ENCODE measurements at places on chromosomes 5 and 9.
A peak's percentile ranks its signal among the peaks of the same experiment; 100 is the strongest.

DNA sequence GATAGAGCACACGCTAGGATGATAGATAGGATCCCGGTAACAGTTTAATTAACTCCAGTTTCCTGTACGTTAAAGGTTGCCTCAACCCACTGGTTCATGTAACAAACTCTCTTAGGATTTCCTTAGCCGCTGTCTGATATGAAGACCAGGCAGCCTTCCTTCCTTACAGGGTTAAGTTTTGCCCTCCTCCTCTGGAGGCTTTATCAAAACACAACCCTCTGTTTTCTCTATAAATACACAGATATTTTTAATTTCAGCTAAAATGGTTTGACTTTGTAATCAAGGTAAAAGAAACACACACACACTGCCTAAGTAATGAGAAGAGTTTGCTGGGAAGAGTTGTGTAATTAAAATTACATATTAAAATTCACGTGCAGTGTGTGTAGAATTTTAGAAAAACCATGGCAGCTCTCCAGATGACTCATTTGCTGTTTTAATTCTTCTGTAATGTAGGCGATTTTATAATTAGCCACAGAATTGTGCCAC, 369.8 kb downstream of the CSNK1G3 start:
- no peak for DNase-seq

DNA sequence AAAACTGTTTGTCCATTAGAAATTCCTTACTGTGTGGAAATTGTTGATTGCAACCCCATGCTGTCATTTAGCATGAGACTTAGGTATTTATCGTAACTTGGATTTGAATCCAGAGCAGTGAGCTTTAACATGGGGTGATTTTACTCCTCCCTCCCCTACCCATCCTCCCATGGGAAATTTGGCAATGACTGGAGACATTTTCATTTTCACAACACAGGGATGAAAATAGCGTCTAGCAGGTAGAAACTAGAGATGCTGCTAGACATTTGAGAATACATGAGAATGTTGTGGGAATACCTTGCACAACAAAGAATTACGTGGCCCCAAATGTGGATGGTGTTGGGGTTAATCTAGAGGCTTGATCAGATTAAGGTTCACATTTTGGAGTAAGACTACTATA, 191.3 kb upstream of the MPDZ start:
- DNase-seq = no peak

- no peak for DNase-seq
These were observed 3.9 kb downstream of the CEMIP2 start for GRCh38 chr9:71764463-71764862.

GRCh38 chr9:26579056-26579455, 313.5 kb downstream of the CAAP1 start:
- DNase-seq = no peak

- no peak for DNase-seq
These were observed 147.5 kb upstream of the FBXL17 start for GRCh38 chr5:108529381-108529780.

DNA sequence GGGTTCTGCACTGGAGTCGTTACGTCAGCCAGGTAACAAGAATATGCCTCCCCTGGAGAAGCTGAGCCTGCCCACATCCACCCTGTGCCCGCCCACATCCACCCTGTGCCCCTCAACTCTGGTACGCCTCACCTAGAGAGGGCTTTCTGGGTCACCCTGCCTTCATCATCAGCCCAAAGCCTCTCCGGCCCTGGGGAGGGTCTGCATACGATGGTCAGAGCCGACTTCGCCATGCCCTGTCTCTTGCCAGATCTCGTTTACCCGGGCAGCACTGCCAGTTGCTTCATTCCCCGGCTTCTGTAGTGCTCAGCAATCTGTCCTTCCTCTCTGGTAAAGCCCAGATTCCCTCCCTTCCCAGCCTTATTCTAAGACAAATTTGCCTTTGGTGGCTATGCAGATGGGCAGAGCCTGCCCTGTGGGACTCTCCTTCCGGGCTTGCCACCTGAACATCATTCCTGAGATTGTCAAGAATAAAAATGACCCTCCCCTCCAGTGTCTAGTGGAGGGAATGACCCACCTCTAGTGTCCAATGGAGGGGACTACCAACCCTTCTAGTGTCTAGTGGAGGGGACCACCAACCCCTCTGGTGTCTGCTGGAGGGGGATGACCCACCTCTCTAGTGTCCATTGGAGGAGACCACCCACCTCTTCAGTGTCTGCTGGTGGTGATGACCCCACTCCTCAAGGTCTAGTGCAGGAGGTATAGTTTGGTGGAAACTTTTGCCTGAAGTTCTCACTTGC, 3.4 kb downstream of the PLEKHG4B start:
- no peak for DNase-seq

- DNase-seq = no peak
These were observed 11.8 kb downstream of the SLC25A48 start for GRCh38 chr5:135846311-135846710.

DNA sequence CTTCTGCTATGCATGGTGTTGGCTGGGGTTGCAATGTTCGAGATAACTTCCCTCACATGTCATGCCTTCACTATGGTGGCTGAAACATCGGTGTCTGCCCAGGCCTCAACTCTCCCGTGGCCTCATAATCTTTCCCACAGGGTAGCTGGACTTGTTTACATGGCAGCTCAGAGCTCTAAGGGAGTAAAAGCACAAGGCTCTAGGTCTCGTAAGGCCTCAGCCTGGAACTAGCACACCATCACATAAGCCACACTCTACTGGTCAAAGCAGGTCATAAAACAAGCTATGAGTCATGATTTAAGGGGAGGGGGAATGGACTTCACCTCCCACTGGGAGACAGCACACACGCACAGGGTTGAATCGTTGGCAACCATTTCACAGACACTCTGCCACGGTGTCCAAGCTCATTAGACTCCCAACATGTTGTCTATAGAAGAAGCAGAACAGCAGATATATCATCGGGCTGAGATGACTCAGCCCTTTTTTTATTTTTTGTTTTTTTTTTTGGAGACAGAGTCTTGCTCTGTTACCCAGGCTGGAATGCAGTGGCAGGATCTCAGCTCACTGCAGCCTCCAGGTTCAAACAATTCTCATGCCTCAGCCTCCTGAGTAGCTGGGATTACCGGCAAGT, 66.8 kb upstream of the IL17B start:
- DNase-seq = no peak

- DNase-seq = no peak
These were observed 33.3 kb downstream of the MTRR start for GRCh38 chr5:7902201-7902600.

- peak; percentile 1 for DNase-seq
These were observed 833 bp downstream of the ANKHD1 start for GRCh38 chr5:140402258-140403074.

DNA sequence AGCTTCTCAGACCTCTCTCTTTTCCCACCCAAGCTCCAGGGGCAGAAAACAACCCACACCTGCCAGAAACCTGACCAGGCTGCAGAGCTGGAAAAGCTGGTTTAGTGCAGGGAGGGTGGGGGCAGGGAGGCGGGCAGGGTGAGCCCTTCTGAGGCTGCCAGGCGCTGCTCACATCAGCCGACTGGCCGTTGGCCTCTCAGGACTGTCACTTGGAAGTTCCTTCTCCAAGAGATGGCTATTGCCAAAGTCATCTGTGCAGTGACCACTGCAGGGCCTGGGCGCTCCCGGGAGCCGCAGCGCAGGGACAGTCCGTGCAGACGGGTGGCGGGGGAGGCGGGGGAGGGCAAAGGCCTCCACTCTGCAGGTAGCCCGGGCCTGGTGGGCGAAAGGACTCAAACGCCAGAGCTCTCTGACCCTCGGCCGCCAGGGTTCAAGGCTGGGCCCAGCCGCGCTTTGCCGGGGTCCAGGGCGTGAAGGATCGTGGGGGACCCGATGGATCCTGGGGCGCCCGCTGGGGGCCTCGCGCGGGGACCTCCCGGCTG, 205.0 kb upstream of the IER5L start:
- peak; percentile 75 for DNase-seq

- DNase-seq = no peak
These were observed 182.4 kb upstream of the ADCY2 start for GRCh38 chr5:7213525-7213924.

GRCh38 chr9:114493521-114494184, 11.6 kb downstream of the WHRN start:
- no peak for DNase-seq

DNA sequence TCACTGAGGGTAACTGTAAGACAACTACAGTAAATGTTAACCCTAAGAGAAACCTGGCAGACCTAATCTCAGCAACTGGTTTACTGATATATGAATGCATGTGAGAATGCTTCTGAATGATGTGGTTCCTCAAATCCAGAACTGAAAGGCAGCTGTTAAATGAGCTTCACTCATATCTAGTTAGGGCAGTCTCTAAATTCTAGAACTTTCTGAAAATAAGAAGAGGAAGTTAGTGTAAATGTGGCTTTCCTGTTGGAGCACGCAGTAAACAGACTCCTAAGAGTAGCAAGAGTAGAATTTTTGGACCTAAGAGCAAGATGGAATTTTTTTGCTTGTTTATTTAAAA, 117.9 kb upstream of the KCNN2 start:
- no peak for DNase-seq

GRCh38 chr9:114046237-114046755, 31.8 kb downstream of the AMBP start:
- DNase-seq = no peak

DNA sequence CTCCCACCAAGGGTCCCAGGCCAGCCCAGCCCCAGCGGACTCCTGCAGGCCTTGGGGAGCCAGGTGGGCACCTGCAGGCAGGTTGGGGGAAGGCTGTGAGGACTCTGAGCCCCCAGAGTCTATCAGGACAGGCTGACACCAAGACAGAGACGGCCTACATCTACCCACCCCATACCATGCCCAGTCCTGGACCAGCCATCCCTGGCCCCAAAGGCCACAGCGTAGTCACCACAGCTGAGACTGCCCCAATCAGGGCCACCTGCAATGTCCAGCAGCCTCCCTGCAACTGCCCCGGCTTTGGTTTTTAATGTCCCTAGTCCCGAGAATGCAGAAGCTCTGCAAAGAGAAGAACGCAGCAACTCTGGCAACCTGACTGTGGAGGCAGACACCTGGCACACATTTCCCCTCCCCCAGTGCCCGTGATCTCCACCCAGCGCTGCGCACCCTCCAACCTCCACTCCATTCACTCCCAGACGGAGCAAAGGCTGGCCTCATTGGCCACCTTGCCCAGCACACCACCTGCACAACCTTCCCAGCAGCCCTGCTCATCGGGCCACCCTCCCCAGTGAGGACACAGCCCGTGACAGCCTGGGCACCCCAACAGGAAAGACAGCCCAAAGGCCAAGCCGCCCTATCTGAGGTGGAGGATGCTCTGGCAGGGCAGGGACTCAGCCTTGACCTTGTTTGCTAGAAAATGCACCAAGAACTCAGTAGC, 14.9 kb downstream of the ADAMTS2 start:
- DNase-seq = no peak

GRCh38 chr9:137492464-137493363, 33.6 kb upstream of the NSMF start:
- no peak for DNase-seq

DNA sequence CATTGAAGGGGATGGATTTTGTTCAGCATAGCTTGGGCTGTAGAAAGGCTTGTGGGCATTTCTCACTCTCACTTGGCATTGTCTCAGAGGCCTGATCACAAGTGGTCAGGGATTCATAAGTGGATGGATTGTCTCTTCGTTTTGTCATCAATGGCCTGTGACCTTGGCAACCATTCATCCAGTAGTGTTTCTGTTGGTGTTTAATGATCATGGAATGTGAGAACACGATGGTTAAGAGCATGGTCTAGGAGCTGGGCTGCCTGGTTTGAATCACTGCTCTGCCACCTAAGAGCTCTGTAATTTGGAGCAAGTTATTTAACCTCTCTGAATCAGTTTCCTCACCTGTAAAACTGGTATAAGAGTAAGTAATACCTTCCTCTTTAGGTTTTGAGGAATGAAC, 430.1 kb upstream of the MEF2C start:
- peak; percentile 6 for DNase-seq

DNA sequence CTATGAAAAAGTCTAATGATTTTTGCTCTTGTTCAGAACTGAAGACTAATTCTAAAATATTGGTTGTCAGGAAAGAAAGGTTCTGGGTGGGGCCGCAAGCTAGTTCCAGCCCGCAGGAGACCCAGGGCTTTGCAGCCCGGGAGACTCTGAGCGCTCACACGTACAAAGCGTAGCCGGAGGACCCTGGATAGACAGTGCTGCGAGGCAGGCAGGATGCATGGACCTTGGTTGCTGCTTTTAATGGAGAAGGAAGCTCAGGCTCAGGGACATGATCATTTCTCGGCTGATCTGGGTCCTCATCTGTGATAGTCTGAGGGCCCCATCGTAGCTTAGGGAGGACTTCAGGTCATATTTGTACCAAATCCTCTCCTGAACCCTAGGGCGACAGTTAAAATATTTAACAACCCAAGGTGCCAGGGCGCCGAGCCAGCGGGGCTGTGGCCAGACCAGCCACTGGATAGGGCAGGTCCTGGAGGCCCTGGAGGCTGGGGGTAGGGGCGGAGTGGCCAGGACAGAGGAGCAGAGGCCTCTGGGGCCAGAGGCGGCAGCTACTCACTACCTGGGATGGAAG, 70.1 kb upstream of the UNC5A start:
- no peak for DNase-seq

DNA sequence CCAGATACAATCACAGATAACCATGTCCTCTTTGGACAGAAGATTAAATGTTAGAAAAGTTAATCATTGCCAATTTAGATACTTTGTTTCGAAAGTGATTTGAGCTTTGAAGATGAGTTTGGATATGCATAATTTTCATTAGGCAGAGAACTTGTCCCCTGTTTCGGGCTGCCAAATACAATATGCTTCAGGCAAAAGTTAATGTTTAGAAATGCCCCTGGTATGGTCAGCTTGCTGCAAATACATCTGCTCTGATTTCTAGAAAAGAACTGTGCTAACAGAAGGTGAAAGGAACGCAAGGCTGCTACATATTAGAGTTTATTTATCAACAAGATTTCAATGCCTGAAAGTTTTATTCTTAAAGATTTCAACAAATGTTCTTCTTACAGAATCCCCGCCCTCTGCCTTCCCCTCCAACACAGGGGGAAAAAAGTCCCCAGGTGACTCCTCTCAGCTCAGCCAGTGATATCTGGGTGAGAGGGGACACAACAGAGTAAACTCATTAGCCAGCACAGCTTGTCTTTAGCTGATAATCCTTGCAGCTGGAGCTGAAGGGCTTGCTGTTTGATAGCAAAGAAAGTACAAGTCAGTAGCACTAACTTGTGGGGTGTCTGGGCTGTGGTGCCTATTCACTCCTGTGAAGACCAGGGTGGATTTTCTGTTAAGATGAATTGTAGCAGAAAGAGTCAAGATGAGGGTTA, 435.7 kb downstream of the DMAC1 start:
- no peak for DNase-seq

DNA sequence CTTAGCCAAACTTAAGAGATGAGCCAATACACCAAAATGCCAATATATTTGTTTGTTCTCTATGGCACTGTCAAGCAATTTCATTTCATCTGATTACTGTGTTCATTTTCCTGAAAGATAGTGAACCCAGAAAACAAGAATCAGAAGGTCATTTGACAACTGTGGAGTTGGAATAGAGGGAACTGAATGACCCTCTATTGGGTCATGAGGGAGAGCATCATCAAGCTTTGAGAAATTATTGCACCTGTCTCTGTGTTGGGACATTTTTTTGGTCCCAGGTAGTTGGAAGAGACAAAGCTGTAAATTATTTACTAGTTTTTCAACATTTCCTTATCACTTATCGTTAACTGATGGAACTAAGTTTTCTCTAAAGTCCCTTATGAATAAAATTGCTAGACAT, 129.4 kb downstream of the GHR start:
- DNase-seq = no peak

Measured in DMS153 (cell line).